Activated T-helper 1 cell treated with anti-CD3 and anti-CD28 coated beads, Interleukin-2, amount 50 U/mL, for 16 hours (primary cell): ENCODE measurements at places on chromosomes 13 and 19.

DNA sequence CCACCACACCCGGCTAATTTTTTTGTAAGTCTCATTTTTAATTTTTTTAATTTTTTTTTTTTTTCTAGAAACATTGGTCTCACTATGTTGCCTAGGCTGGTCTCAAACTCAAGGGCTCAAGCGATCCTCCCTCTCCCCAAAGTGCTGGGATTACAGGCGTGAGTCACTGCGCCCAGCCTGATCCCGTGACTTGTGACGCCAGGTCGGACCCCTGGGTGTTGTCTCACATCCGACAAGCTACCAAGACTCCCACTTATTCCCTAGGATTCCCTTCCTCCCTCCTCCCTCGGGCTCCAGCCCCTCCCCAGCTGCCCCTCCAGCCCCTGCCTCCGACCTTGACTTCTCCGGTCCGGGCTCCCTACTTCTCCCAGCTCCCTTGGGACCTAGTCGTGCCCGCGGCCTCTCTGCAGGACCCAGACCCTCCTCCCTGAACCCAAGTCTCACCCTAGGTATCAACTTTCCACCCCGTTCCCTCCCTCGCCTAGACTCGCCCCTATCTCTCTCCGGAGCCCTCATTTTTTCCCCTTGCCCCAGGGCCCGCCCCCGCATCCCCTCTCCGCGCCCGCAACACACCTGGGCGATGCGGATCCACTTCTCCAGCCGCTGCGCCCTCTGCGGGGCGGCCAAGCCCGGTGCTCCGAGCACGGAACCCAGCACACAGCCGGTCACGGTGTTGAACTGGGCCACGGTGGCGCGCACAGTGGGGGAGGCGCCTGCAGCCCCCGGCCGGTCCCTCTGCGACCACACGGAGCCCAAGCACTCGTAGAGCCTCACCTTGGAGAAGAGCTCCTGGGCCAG lies 13.1 kb downstream of the RGL3 start:
- no peak for DNase-seq

DNA sequence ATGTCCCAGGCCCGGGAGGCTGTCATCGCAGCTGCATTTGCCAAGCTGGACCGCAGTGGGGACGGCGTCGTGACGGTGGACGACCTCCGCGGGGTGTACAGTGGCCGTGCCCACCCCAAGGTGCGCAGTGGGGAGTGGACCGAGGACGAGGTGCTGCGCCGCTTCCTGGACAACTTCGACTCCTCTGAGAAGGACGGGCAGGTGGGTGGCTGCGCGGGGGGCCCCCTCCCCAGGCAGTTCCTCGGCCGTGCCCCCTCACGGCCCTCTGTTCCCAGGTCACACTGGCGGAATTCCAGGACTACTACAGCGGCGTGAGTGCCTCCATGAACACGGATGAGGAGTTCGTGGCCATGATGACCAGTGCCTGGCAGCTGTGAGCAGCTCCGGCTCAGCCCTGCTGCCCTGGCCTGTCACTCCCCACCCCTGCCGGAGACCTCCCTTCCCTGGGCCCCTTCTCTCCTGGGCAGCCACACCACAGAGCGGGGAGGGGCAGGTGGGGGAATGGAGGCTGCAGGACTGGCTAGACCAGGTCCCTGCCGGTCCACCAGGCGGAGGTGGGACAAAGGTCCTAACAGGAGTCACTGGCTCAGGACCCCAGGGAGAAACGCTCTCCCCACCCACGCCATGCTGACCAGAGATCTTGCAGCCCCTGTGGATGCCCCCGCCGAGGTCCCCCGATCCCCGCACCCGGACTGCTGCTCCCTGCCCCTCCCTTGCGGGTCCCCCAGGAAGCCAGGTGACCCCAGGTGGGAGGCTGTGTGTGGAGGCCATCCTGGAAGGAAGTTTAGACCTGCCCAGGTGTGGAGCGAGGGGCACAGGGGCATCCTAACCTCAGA lies 1.1 kb downstream of the CAPS start:
- DNase-seq, result no peak

DNA sequence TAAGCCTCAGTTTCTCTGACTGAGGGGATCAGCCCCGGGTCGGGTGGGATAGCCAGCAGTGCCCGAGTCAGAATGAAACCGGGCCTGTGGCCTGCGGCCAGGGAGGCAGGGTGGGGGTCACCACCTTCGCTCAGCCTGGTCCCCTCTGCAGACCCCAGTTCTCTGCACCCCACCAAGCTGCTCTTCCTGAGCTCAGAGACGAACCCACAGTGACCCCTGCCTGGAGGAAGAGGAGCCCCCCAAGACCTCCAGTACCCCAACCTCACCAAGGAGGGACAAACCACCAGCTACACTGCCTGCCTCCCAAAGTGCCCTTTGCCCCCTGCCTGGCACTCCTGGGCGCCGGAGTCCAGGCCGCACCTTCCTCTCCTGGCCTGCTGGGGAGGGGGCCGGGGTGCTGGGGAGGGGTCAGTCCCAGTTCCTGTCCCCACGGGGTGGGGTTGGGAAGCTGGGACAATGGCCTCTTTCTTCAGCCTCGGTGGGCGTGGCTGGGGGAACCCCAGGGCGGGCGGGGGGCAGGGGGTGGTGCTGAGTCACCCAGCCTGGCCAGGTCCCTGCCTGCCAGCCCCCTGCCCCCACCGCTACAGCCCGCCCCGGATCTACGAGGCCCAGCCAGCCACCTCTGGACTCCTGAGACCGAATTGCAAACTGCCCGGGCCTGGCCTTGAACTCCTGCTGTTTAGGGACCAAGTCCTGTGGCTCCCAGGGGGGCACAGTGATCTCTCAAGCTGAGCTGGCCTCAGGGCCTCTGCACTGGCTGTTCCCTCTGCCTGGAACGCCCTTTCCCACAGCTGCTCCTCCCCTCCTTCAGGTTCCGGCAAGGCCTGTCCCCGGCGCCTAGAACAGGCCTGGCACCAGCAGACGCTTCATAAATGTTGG lies 14.3 kb downstream of the ZBTB7A start:
- no peak for DNase-seq

DNA sequence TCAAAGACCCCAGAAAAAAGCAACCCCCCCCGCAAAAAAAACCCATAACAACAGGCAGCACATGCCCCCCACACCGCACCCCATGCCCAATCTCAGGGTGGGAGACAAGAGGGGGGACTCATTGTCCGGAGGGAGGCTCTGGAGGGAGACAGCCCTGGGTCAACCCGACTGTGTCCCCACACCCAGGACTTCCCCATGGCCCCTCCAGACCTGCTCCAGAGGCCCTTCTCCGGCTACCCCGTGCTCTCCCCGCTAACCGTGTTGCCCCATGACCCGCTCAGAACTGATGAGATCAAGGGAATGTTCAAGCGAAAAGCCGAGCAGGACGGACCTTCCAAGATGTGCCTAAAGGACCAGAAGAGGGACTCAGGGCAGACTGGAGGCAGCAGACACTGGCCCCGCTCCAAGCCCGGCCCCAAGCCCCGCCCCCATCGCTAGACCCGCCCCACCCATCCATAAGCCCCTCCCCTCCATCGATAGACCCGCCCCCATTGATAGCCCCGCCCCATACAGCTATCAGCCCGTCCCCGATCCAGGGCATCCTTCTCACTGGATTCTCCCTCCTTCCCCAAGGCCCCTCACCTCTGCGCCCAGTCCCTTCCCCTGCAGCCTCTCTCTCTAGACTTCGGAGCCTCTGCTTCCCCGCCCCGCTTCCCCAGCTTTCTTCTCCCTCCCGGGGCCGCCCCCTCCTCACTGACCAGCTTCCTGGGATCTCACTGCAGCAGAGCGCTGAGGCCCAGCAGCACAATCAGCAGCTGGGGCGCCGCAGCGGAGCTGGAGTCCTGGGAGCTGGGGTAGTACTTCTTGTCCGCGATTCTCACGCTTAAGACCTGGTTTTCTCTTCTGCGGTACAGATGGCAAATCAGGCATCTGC lies 2.2 kb downstream of the BST2 start:
- peak; percentile 42 for DNase-seq

GRCh38 chr13:100573121-100573520 lies 15.5 kb downstream of the GGACT start:
- peak; percentile 56 for DNase-seq
